CD8-positive, alpha-beta T cell (primary cell): ENCODE measurements at places on chromosomes 12 and 14.

DNA sequence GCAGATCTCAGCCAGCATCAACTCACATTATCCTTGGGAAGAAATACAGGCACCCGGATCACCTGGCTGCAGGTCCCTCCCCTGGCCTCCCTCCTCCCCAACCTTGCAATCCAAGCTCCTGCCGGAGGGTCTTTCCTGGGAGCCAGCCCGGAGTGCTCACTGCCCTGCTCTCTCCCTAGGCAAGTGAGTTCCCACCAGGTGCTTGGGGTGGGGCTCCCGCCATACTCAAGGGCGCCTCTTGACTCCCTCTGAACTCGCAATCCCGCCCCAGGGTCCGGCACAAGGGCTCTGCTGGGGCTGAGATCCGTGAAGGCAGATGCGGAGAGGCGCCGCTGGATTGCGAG, 1.2 kb upstream of the CEP170B start:
- no peak for DNase-seq

- no peak for DNase-seq
Measured at GRCh38 chr12:25500651-25501050, 52.4 kb downstream of the LMNTD1 start.

- DNase-seq: no peak
Measured at GRCh38 chr14:105141486-105142281, 26.9 kb downstream of the JAG2 start.

- DNase-seq: no peak
Measured at GRCh38 chr12:11687528-11687927, 38.1 kb downstream of the ETV6 start.

GRCh38 chr12:122855928-122856831, 20.9 kb downstream of the HIP1R start:
- DNase-seq: no peak

- no peak for DNase-seq
Measured at GRCh38 chr14:90829677-90830076, 13.4 kb upstream of the TTC7B start.
